ENCODE measurements at places on chromosomes 2 and 18. TPM values are rescaled to one million over a fixed set of nuclear protein-coding genes. Genes with fewer than 3 reads are reported as not detected.

Gene EML4
- 50.9 TPM for total RNA-seq

Gene FAM237A
- not detected for total RNA-seq

Gene SLC5A7
- not detected for total RNA-seq

Gene RIOK3
- total RNA-seq: 89.3 TPM

Gene SOCS6
- total RNA-seq: 26.2 TPM

Gene CNNM3
- 2.2 TPM for total RNA-seq

Gene TEX44
- total RNA-seq: not detected

Gene DES
- 4.7 TPM for total RNA-seq

Gene CYBRD1
- 412 TPM for total RNA-seq

Gene TMEM37
- not detected for total RNA-seq

Gene ZAP70
- total RNA-seq: not detected

Gene HMSD
- total RNA-seq: 0.09 TPM

Gene ARHGAP25
- total RNA-seq: 0.36 TPM

Data from fibroblast of the aortic adventitia (primary cell).